ENCODE measurements at places on chromosomes 11 and 22. TPM values are rescaled to one million over a fixed set of nuclear protein-coding genes. Genes with fewer than 3 reads are reported as not detected.

The CATSPERZ gene
- total RNA-seq, result 0.15 TPM

The OR52E8 gene
- total RNA-seq, result not detected

The PTPN5 gene
- not detected for total RNA-seq

The BIK gene
- total RNA-seq, result 0.53 TPM

The SLC22A25 gene
- total RNA-seq, result not detected

The FREY1 gene
- total RNA-seq, result not detected

The MAPK1 gene
- 45.5 TPM for total RNA-seq

The TREH gene
- not detected for total RNA-seq

The PATE2 gene
- total RNA-seq, result not detected

The CASP12 gene
- total RNA-seq, result 0.64 TPM

The ZW10 gene
- total RNA-seq, result 22.7 TPM

The SLC17A6 gene
- total RNA-seq, result not detected

The KCNK4 gene
- not detected for total RNA-seq

The RFPL1 gene
- total RNA-seq, result not detected

The OR51I1 gene
- total RNA-seq, result not detected

The CDKN1C gene
- 3.2 TPM for total RNA-seq

The GPHA2 gene
- not detected for total RNA-seq

Data from mammary microvascular endothelial cell (primary cell).